CD4-positive, alpha-beta T cell (primary cell): ENCODE measurements at places on chromosomes 4 and X.

GRCh38 chrX:74980802-74981201 lies 55.5 kb upstream of the NEXMIF start:
- H3K27ac ChIP-seq, result no peak overlapping the region
- no peaks in the 10 kb centered on the region for H3K36me3 ChIP-seq
- peaks cover 3% of the 10 kb centered on the region for H3K27me3 ChIP-seq

- DNase-seq, result no peak
- H3K27ac ChIP-seq, result no peak overlapping the region
- no peak overlapping the region for H3K4me3 ChIP-seq
- H3K27me3 ChIP-seq, result no peaks in the 10 kb centered on the region
- no peaks in the 10 kb centered on the region for H3K36me3 ChIP-seq
Measured at GRCh38 chr4:94534401-94535312, 82.9 kb downstream of the PDLIM5 start.

DNA sequence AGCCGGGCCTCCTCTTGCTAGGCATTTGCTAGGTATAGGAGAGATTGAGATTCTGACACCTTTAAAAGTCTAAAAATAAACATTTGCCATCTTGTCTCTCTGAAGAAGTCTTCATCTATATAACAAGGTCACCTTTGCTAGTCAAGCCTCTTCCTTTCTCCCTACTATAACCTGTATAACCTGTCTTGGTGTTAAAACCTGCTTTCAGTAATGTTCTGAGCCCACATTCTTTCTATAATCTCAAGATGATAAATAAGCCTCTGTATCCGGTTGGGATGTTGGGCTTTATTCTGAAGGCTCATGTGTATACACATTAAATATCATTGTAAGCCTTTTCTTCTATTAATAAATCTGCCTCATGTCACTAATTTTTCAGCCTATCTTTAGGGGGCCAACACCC lies 10.2 kb downstream of the ASIC5 start:
- no peaks in the 10 kb centered on the region for H3K36me3 ChIP-seq
- H3K27me3 ChIP-seq, result no peaks in the 10 kb centered on the region
- DNase-seq, result no peak
- H3K4me1 ChIP-seq, result no peaks in the 10 kb centered on the region
- H3K4me3 ChIP-seq, result no peak overlapping the region

DNA sequence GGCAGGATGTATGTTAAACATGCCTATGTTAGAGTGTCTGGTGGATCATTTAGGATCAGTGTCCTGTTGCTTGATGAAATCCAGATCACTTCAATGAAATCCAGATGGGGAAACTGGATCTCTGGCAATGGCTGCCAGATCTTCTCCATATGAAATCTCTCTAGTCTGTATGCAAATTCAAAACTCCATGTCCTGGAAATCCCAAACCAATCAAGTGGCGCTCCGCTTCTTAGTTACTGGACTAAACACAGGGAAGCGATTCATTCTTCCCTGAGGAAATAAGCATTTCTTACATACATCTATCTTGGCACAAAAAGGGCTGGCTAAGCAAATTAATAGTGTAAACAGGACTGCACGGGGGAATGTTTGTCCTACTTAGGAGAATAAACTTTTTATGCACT lies 94.9 kb downstream of the HDAC8 start:
- H3K27ac ChIP-seq, result no peak overlapping the region
- no peaks in the 10 kb centered on the region for H3K4me1 ChIP-seq
- H3K27me3 ChIP-seq, result no peaks in the 10 kb centered on the region
- peaks cover 9% of the 10 kb centered on the region for H3K36me3 ChIP-seq
- H3K4me3 ChIP-seq, result no peak overlapping the region

GRCh38 chr4:73964862-73965611 lies 16.8 kb downstream of the PF4 start:
- no peak overlapping the region for H3K4me3 ChIP-seq
- no peaks in the 10 kb centered on the region for H3K4me1 ChIP-seq
- no peaks in the 10 kb centered on the region for H3K27me3 ChIP-seq
- H3K36me3 ChIP-seq, result no peaks in the 10 kb centered on the region

DNA sequence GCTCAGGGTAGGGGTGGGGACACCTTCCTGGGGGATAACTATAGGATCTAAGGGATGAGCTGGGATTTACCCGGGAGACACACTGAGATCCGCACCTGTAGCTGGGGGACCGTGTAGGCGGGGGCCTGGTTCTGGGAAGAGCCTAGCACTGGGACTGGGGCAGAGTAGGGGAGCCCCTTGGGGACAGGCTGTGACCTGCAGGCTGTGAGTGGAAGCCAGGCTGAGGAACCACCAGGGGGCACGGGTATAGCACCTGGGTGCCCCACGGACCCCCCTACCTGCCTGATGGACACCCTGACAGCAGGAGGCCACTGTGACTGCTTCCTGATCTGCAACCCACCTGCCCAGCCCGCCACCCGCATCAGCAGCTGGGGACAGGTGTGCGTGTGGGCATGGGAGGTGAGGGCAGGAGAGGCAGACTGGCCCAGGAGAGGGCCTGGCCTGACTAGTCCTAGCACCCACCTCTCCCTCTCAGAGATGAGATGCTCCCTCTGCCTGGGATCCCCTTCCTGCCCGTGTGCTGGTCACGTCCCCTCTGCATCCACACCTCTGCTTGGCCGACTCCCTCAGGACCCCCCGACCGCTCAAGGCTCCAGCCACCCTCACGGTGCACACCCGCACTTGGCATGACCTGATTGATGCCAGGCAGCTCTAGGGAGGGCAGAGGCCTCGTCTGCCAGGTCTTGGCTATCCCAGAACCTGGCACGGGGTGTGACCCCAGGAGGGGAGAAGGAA lies 94.2 kb upstream of the NKX1-1 start:
- no peak overlapping the region for H3K27ac ChIP-seq
- no peak for DNase-seq
- H3K4me3 ChIP-seq, result no peak overlapping the region
- H3K36me3 ChIP-seq, result no peaks in the 10 kb centered on the region

DNA sequence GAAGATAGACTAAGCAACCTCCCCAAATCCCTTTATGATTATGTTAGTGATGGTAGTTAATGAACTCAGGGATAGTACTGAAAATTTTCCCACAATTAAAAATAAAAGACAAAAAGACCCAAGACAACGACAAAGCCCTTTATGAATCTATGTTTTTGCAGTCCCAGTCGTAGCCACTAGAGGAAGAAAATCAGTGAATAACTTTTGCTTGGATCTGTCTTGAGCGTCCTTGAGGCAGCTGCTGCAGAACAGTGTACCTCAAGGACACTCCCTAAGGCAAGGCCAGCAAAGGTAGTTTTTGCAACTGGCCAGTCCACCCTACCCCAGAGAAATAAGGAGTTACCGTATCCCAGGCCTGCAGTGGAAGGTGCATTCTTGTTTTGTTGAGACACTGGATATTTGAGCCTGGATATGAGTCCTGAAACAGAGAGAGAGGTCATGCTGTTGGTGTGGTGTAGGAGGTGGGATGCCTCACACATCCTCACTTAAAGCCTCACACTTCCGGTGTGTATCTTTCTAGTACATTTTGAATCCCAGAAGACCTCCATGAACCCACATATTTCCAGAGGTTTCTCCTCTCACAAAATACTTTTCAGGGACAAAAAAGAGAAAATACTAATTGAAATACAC lies 8.7 kb upstream of the TIMM8A start:
- no peaks in the 10 kb centered on the region for H3K27me3 ChIP-seq
- no peaks in the 10 kb centered on the region for H3K4me1 ChIP-seq
- DNase-seq, result no peak

DNA sequence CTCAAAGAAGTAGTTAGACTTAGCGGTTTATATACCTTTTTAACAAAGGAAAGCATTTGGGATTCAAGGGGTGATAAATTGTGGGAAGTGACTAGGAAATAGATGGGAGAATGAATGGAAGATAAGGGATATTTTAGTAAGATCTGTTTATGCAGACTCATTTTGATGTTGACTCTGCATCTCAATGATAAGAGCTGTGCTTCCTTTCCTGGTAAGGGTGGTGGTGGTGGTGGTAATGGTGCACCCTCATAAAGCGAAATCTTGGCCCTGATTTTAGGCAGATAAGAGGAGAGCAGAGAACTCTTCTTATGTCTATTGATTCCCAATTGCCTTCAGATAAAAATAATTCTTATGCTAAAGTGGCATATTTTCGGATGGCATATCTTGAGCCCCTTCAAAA lies 197.1 kb downstream of the SPRY1 start:
- no peaks in the 10 kb centered on the region for H3K36me3 ChIP-seq
- no peak overlapping the region for H3K27ac ChIP-seq
- no peaks in the 10 kb centered on the region for H3K27me3 ChIP-seq
- DNase-seq, result no peak
- H3K4me3 ChIP-seq, result no peak overlapping the region

DNA sequence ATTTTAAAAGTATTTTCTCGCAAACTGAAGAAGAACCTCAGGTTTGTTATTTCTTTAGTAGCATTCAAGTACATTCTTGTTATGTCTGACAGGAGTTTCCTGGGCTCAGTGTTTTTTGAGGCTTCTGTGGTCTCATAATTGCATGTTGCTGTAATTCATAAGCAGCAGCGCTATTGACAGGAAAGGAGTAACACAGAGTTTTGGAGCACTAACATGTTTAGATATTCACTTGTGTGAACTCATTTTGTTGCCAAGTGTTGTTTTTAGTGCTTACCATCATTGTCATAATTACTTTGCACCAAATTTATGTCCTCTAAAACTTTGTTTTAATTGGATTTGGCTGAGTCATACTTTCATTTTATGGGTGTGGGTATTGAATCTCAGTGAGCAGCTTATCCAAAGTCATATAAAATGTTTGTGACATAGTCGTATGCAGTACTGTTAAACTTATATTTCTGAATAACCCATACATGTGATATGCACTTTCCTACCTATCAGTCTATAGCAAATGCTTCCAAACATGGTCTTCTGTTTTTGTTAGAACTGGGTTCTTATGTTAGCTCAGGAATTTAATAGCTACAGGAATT lies 358.7 kb upstream of the CTSO start:
- no peaks in the 10 kb centered on the region for H3K27me3 ChIP-seq
- no peak for DNase-seq
- no peaks in the 10 kb centered on the region for H3K4me1 ChIP-seq
- no peak overlapping the region for H3K4me3 ChIP-seq

- H3K36me3 ChIP-seq, result no peaks in the 10 kb centered on the region
- no peak within 1 kb of the TSS for H3K27ac ChIP-seq
- H3K4me3 ChIP-seq, result no peak within 1 kb of the TSS
- H3K27me3 ChIP-seq, result no peaks in the 10 kb centered on the region
- H3K4me1 ChIP-seq, result peaks cover 20% of the 10 kb centered on the region
- no peak for DNase-seq
Measured at GRCh38 chr4:10020871-10021652, at the start of gene SLC2A9. TSS of gene SLC2A9 (minus strand) at chr4:10021497. CDS start at chr4:10021429, 68 bp downstream.

GRCh38 chr4:2977211-2978088 lies 14.1 kb downstream of the GRK4 start:
- H3K36me3 ChIP-seq, result no peaks in the 10 kb centered on the region
- H3K27ac ChIP-seq, result no peak overlapping the region
- H3K4me1 ChIP-seq, result peaks cover 2% of the 10 kb centered on the region
- no peak overlapping the region for H3K4me3 ChIP-seq
- DNase-seq, result no peak

- no peak for DNase-seq
- no peak overlapping the region for H3K4me3 ChIP-seq
- H3K36me3 ChIP-seq, result peaks cover 34% of the 10 kb centered on the region
- H3K27ac ChIP-seq, result no peak overlapping the region
- H3K4me1 ChIP-seq, result no peaks in the 10 kb centered on the region
- no peaks in the 10 kb centered on the region for H3K27me3 ChIP-seq
Measured at GRCh38 chr4:1812720-1813119, 19.6 kb downstream of the FGFR3 start.

- H3K36me3 ChIP-seq, result no peaks in the 10 kb centered on the region
- no peaks in the 10 kb centered on the region for H3K27me3 ChIP-seq
- H3K27ac ChIP-seq, result no peak overlapping the region
- DNase-seq, result no peak
Measured at GRCh38 chr4:136281889-136282288, 1250.4 kb downstream of the PCDH18 start.

DNA sequence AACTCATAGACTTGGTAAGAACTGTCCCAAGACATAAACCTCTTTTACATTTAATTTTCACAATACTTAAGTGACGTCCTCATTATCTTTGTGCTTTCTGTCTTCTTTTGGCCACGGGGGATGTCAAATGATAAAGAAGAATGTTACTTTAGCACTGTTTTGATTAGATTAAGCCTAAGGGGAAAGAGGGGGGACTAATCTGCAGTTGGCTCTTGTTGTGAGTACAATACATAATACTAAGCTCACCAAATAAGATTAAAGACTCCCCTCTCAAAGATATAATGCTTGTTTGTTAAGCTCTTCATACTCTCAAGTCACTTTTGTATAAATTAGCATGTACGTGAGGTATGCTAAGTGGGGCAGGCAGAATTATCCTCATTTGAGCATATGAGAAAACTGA lies 36.5 kb downstream of the OCRL start:
- no peaks in the 10 kb centered on the region for H3K27me3 ChIP-seq
- no peak overlapping the region for H3K27ac ChIP-seq
- H3K36me3 ChIP-seq, result peaks cover 8% of the 10 kb centered on the region
- H3K4me1 ChIP-seq, result no peaks in the 10 kb centered on the region

DNA sequence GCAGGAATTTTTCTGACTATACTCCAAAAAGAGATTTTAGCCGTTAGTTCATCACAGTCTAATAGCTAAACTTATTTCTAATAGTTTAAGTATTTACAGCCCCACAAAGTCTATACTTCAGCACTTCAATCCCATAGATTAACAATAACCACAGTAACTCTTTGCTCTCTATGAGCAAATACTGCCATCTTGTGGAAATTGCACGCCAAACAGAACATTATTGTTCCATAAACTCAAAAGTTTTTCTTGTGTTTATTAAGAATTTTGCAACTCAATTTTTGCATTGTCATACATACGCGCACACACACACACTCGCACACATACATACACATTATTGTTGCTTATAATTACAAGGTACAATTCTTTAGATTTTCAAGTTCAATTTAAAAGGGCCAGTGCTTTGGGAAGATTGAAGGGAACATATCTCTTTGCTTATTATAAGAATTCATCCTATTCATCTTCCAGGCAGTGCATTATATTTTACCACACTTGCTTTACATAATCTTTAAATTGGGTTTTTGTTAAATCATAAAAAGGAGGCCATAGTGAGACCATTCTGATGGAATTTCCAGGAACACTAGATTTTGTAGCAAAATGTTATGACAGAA lies 63.8 kb upstream of the ATOH1 start:
- H3K27me3 ChIP-seq, result no peaks in the 10 kb centered on the region
- H3K36me3 ChIP-seq, result no peaks in the 10 kb centered on the region

DNA sequence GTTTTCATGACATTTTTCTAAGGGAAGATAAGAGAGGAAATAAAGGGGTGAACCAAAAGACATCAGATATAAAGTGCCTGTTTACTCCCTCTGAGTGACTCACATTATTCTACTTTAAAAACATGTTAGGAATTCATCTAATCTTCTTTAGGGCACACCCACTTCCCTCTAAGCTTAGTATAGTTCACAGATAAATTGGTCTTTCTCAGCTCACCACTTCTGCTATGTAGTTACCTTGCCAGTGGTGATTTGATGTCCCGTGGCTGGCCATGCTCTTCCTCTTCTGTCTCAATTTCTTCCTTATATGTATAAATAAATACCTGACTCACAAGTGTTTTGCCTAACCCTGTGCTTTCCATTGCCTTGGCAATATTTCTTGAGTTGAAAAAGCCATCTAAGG lies 96.8 kb downstream of the PDLIM5 start:
- H3K4me3 ChIP-seq, result no peak overlapping the region
- no peaks in the 10 kb centered on the region for H3K27me3 ChIP-seq
- no peak for DNase-seq
- no peaks in the 10 kb centered on the region for H3K36me3 ChIP-seq
- H3K27ac ChIP-seq, result no peak overlapping the region

- no peak overlapping the region for H3K4me3 ChIP-seq
- H3K27ac ChIP-seq, result no peak overlapping the region
- no peaks in the 10 kb centered on the region for H3K27me3 ChIP-seq
- DNase-seq, result no peak
Measured at GRCh38 chr4:140829825-140830224, 73.6 kb upstream of the TBC1D9 start.
